Nucleus accumbens (tissue), 56 donors: ENCODE measurements at places on chromosomes 3 and 15.

- DNase-seq: no peak
Measured at GRCh38 chr15:42499858-42500609, 4.6 kb downstream of the SNAP23 start.

DNA sequence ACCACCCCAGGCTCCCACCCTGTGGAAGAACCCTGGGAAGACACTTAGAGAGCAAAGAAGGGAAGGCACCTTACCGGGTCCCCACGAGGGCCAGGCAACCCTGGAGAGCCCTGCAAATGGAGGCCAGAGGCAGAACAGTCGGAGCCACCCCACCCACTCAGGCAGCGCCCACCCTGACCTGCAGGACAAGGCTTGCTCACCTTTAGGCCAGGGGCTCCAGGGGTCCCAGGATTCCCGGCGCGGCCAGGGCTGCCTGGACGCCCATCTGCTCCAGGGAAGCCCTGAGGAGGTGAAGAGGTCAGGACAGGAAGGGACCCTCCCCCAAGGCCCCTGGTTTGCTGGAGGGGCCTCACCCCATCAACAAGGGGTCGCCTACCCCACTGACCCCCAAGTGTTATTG lies 10.3 kb downstream of the COL7A1 start:
- DNase-seq: no peak

DNA sequence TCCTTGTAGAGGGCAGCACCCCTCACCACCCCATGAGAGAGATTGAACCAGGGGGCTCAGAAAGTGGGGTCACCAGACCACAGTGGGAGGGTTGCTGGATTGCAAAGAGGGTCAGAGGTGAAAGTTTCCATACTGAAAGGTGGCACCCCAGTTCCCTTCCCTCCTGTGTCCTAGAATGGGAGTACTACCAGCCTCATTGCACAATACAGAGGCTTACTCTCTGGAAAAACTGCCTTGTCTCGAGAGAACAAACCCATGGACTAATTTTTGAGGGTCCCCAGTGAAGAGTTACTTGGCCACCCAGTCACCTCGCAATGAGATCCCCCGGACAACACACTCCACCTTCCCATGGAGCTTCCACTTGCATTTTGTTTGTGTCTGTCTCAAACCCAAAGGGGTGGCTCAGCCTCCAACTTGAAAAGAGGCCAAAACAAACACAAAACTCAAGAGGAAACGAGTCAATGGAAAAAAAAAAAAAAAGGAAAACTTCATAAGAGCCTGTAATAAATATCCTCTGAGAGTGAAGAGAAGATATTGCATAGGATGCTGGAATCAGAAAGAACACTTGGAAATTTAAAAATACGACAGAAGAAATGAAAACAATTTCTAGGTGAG lies 18.6 kb downstream of the MESP2 start:
- no peak for DNase-seq

DNA sequence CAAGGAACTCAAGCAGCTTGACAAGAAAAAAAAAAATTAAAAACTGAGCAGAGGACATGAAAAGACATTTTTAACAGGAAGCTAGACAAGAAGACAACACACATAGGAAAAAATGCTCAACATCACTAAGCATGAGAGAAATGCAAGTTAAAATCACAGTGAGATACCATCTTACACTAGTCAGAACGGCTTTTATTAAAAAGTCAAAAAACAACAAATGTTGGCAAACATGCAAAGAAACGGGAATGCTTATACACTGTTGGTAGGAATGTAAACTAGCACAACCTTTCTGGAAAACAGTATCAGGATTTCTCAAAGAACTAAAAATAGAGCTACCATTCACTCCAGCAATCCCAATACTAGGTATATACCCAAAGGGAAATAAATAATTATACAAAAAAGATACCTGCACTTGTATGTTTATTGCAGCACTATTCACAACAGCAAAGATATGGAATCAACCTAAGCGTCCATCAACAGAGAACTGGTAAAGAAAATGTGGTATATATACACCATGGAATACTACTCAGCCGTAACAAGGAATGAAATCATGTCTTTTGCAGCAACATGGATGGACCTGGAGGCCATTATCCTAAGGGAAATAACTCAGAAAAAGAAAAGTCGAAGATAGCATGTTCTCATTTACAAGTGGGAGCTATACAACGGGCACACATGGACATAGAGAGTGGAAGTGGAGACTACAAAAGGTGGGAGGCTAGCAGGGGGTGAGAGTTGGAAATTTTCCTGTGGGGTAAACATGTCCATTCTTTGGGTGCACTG lies 5.2 kb downstream of the GOLIM4 start:
- no peak for DNase-seq

- DNase-seq: no peak
Measured at GRCh38 chr3:55191911-55192775, 264.3 kb upstream of the LRTM1 start.

DNA sequence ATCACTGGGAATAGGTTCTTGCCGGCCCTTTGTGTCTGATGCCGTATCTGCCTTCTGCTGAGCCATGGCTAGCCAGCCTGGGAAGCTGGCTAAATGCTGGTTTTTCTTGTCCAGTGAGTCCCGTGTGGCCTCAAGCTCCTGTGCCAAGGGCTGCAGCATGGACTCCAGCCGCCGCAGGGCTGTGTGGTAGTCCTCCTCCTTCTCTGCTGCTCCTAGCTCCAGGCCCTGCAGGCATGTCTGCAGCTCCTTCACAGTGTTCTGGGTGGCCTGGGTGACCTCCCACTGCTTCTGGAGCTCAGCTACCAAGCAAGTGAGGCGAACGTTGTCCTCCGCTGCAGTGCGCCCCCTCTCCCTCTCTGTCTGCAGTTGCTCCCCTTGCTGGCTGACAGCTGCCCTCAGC lies 24.9 kb downstream of the CXCR6 start:
- no peak for DNase-seq

GRCh38 chr3:159032311-159032710 lies 230.5 kb downstream of the MFSD1 start:
- no peak for DNase-seq

DNA sequence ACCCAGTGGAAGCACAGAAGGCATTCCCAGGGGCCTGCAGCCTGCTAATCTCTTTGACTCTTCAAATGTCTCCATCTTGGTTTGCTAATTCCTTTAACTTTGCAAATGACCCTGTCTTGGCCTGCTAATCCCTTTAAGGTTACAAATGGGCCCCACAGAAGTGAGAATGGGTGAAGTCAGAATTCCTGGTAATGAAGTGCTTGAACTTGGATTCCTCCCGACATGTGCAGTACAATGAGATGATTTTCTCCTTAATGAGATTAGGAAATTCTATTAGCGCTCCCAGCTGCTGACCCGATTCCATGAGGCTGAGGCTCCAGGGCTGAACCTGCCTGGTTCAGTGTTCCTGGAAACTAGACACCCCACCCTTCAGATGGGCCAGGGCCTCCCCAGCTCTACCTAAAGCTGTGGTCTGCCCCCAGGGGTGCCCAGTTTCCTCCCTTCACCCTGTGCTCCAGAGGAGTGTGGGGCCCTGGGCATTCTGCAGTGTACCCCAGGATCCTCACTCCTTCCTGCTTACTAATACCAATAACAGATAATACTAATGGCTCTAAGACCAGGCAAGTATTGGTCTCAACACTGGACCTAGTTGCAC lies 47.4 kb downstream of the SCN5A start:
- no peak for DNase-seq

DNA sequence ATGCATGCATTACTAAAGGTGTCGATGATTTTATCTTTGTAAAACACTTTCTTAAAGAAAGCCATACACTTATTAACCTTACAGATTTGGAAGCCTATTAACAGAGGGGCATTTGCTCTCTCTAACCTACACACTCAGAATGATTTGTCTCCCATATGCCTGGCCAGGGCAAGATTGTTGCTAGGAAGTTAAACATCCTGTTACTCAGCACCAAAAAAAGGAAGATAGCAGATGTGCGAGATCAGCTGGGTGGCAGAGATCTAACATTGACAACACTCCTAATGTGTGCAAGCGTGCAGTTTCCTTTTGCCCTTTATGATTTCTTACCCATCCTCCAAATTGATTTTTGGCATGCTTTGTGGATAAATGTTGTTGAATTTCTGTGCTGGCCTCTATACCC lies 73.9 kb upstream of the TMEM108 start:
- no peak for DNase-seq
